ENCODE measurements at places on chromosomes 16 and 17.

GRCh38 chr17:72516772-72517399 lies 396.1 kb downstream of the SOX9 start:
- DNase-seq, result no peak

DNA sequence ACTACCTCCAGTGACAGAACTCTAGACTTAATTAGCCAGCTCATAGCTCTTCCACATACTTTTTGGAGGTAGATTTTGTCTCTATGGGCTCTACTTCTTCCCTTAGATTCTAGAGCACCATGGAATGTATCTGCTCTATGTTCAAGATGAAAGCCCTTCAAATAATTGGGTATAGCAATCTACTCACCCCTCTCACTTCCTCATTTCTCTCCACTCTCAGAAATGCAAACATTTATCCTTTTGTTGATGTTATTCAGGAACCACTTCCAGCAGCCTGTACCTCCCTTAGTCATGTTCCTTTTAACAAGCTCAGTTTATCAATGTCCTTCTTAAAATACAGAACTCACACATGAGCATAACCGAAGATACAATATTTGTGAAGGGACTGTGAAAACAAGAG lies 78.5 kb downstream of the GRIN2A start:
- DNase-seq, result no peak

- no peak for DNase-seq
Measured at GRCh38 chr16:56399047-56399446, 26.3 kb downstream of the AMFR start.

- DNase-seq, result peak; percentile 59
Measured at GRCh38 chr17:82859431-82860403, 19.9 kb upstream of the ZNF750 start.

DNA sequence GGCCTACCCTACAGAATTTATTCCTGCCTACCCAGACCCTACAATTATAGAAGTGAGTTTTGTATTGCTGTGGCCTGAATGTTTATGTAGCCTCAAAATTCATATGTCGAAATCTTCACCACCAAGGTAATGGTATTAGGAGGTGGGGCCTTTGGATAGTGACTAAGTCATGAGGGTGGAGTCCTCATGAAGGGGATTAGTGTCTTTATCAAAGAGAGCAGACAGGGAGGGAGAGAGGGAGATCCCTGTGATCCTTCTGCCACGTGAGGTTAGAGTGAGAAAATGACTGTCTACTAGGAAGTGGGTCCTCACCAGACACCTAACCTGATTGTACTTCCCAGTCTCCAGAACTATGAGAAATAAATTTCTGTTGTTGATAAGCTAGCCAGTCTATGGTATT lies 981 bp upstream of the DUXB start:
- DNase-seq, result no peak

GRCh38 chr17:42463976-42464400 lies 5.3 kb downstream of the ATP6V0A1 start:
- no peak for DNase-seq

DNA sequence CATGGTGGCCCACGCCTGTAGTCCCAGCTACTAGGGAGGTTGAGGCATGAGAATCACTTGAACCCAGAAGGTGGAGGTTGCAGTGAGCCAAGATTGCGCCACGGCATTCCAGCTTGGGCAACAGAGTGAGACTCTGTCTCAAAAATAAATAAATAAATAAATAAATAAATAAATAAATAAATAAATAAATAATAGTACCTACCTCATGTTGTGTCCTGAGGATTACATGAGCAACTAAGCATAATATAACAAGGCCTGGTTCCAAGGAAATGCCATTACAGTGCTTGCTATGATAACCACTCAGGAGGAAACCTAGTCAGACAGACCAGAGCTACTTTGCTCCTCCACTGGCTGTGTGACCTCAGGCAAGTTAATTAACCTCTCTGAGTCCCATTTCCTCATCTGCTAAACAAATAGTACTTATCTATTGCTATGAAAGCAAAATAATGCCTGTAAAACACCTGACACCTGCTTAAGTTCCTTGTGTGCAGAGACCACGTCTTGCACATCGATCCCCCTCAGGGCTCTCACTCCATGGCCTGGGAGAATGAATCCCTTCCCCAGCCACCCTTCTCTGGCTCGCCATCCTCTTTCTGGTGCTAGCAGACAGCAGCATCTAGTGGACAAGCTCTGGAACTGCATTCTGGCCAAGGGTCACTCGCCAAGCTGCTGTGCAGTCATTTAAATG lies 7.5 kb downstream of the EPOP start:
- DNase-seq, result peak; percentile 54

GRCh38 chr16:86324320-86324719 lies 186.0 kb upstream of the FOXF1 start:
- no peak for DNase-seq

- DNase-seq, result peak; percentile 78
Measured at GRCh38 chr17:40322358-40323315, 13.7 kb downstream of the RARA start.

- DNase-seq, result no peak
Measured at GRCh38 chr16:66678337-66678736, 18.2 kb downstream of the CMTM4 start.

- no peak for DNase-seq
Measured at GRCh38 chr16:87686697-87687096, 79.1 kb downstream of the KLHDC4 start.

DNA sequence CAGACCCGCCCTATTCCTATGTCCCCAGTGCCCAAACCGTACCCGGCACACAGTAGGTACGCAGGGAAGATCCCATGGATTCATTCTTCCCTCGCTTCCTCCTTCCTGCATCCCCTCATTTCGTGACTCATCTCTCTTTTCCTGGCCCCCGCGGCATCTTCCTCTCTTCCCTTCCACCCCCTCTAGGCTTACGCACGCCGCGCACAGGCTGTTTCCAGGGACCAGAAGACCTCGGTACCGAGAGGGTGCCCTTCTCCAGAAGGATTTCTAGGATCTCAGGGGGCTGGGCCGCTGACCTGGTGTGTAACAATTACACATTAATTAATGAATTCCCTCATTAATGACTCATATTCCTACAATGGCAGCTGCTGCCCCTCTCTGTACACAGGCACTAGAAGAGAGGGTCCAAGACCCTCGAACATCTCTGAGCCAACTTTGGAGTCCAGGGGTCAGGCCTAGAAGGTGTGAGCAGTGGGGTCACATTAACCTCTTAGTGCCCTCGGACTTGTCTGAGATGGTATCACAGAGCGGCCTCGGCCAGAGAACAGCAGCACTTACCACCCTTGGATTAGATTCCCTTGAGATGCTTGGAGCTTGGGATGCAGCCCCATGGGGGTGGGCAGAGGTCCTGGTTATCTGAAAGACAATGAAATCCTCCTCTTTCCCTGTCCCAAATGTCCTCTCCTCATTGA lies 16.8 kb upstream of the PLLP start:
- DNase-seq, result no peak

DNA sequence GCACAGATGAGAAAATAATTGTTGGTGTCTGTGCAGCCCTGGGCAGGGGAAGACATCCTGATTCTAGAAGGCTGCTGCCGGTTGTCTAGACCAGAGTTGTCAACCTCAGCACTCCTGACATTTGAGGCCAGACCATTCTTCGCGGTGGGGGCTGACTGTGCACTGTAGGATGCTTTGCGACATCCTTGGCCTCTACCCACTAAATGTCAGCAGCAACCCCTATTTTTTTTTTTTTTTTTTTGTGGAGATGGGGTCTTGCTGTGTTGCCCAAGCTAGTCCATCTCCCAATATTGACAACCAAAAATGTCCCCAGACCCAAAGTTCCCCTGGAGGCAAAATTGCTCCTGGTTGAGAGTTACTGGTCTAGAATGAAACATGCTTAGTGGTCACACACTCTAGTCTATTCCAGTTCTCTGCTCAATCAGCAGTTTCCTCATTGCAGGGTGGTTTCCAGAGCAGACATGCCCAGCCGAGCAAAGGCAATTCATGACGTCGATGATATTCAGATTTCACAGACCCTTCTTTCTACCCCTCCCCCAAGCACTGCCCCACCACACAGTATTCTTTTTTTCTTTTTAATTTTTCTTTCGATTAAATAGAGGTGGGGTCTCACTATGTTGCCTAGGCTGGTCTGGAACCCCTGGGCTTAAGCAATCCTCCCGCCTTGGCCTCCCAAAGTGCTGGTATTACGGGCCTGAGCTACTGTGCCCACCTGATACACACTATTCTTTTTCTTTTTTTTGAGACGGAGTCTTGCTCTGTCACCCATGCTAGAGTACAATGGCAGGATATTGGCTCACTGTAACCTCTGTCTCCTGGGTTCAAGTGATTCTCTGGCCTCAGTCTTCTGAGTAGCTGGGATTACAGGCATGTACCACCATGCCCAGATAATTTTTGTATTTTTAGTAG lies 9.0 kb downstream of the C17orf99 start:
- DNase-seq, result no peak

DNA sequence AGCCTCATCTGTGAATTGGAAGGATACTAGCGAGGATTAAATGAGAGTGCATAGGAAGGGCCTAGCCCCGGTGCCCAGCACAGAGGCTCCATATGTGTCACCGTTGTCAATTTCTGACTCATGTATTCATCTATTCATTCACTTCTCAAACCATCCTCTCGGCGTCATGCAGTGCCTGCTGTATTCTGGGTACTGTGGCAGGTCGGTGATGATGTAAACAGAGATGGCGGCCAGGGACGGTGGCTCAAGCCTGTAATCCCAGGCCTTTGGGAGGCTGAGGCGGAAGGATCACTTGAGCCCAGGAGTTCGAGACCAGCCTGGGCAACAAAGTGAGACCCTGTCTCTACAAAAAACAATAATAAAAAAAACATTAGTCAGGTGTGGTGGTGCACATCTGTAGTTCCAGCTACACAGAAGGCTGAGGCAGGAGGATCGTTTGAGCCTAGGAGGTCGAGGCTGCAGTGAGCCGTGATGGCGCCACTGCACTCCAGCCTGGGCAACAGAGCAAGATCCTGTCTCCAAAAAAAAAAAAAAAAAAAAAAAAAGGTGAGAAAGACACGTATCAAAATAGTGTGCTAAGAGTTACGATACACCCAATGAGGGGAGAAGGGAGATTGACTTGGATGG lies 4.3 kb upstream of the PPP1R1B start:
- no peak for DNase-seq

- no peak for DNase-seq
Measured at GRCh38 chr17:19016297-19016696, 11.7 kb upstream of the FAM83G start.

- DNase-seq, result no peak
Measured at GRCh38 chr17:50289991-50290702, 15.9 kb downstream of the TMEM92 start.

- no peak for DNase-seq
Measured at GRCh38 chr17:79220713-79221291, 146.2 kb downstream of the ENGASE start.

DNA sequence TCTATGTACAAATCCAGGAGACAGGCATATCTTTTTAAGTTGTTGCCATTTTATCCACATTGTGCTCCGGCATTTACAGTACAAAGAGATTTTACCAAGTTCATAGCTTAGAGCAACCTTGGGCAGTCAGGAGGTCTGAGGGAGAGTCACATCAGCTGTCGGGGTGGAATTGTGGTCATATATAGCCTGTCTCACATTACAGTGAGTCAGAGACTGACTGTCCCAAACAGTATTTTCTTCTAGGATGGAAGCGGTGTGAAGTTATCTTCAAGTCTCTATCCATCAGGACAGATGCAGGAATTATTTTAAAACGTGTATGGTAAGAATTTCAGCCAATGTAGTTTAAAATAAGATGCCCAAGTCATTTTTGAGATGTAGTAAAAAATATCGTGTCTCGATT lies 53.0 kb downstream of the GPRC5B start:
- no peak for DNase-seq

All from activated CD8-positive, alpha-beta memory T cell treated with anti-CD3 and anti-CD28 coated beads, Interleukin-2, amount 50 U/mL, for 4 hours (primary cell).